ENCODE measurements at places on chromosomes 13 and 19.

DNA sequence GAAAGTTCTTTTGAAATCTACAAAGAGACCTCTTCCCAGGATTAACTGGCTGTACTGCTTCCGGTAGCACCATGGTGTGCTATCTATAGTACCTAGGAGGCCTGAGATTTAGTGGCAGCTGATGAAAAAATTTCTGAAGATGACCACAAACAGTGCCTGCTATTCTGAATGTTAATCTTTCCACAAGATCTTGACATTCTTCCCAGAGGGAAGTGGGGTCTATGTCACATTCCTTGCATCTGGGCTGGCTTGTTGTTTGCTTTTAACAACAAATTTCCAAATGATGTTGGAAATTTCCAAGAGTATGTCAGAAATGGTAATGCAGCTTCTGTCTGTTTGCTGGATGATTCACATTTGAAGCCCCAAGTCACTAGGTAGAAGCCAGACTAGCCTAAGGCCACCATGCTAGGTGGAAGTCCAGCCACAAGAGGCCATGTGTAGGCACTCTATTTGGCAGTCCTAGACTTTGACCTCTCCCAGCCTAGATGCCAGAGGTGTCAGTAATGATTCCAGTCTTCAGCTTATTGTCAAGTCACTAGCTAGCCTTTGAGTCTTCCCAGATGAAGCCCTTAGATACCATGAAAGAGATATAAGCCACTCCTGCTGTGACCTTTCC, 22.1 kb downstream of the SPART start:
- DNase-seq: no peak

- no peak for DNase-seq
Measured at GRCh38 chr13:67877031-67877430, 646.9 kb upstream of the PCDH9 start.

GRCh38 chr19:48897181-48897580, 1.4 kb downstream of the TULP2 start:
- DNase-seq: no peak

- DNase-seq: no peak
Measured at GRCh38 chr19:41321600-41322270, 11.8 kb downstream of the CCDC97 start.

GRCh38 chr13:101092985-101093384, 323.3 kb downstream of the NALCN start:
- DNase-seq: no peak

GRCh38 chr13:41193919-41194824, at the start of gene KBTBD7:
KBTBD7 (minus strand) TSS chr13:41194569; CDS start chr13:41194257, 312 bp downstream.
- DNase-seq: peak; percentile 93

DNA sequence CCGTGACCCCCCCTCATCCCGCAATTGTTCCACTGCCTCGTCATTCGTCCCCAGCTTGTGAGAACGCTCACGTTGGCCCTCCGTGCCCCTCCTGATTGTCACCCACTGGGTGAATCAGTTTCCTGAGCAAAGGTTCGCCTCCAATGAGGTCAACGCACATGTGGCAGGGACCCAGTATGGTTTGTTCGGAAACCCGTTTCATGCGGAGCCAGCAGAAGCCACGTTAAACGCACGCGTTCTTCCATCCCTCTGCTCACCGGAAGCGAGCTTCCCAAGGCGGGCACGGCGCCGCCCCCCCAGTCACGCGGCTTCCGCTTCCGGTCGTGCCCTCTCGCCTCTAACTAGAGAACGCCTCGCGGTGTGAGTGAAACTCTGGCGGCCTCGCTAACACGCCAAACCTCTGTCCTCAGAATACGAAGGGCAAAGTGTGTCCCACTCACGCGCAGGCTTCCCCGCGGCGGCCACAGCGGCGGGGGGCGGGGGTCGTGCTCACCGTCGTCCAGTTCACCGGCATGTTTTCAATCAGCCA, 18.0 kb upstream of the CFAP97D2 start:
- DNase-seq: no peak

GRCh38 chr13:48154671-48155070, 59.8 kb upstream of the MED4 start:
- no peak for DNase-seq

DNA sequence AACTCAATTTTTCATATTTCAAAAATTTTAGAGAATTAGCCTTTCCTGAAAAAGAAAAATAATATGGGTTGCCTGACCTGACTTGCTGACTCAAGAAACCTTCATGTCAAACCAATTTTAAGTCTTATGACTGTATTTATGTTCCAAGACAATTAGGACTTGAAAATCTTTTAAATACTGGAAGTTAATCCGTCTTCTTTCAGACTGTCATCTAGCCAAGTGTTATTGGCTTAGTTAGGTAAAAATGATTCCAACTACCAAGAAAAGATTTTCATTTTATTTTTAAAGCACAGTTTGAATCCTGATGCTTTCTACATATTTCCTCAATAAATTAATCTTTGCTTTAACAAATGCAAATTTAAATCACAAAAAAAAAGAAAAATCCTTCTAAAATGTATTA, 337.6 kb downstream of the SLITRK6 start:
- DNase-seq: no peak

DNA sequence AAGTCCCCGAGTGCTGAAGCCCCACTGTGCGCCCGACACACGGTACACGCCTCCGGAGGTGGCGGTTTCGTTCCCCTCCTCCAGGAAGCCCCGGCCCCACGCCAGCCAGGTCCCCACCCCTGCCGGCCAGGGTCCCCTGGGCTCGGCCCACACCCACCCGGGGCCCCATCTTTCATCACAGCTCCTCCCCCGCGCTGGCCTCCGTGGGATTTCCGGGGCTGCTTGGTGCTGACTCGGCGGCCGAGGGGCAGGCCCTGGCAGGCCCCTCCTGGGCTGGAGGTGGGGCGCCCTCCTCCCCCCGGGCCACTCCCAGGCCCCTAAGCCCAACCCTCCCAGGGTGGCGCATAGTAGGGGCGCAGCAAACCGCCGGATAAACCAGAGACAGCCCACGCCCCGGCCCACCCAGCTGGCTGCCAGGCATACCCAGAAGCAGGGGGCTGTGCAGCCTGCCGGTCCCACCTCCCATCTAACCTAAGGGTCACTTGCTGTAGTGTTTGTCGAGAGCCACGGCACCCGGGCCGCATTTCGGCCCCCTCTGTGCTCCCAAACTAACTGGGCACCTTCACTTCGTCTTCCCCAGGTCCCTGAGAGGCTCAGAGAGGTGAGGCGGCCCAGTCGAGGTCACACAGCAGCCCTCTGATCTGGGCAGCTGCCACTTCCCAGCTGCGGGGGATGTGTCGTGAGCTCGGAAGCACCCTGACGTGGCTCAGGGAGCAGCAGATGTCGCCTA, 6.6 kb downstream of the ZBTB7A start:
- peak; percentile 66 for DNase-seq

- no peak for DNase-seq
Measured at GRCh38 chr13:27599845-27600553, 20.3 kb downstream of the LNX2 start.

DNA sequence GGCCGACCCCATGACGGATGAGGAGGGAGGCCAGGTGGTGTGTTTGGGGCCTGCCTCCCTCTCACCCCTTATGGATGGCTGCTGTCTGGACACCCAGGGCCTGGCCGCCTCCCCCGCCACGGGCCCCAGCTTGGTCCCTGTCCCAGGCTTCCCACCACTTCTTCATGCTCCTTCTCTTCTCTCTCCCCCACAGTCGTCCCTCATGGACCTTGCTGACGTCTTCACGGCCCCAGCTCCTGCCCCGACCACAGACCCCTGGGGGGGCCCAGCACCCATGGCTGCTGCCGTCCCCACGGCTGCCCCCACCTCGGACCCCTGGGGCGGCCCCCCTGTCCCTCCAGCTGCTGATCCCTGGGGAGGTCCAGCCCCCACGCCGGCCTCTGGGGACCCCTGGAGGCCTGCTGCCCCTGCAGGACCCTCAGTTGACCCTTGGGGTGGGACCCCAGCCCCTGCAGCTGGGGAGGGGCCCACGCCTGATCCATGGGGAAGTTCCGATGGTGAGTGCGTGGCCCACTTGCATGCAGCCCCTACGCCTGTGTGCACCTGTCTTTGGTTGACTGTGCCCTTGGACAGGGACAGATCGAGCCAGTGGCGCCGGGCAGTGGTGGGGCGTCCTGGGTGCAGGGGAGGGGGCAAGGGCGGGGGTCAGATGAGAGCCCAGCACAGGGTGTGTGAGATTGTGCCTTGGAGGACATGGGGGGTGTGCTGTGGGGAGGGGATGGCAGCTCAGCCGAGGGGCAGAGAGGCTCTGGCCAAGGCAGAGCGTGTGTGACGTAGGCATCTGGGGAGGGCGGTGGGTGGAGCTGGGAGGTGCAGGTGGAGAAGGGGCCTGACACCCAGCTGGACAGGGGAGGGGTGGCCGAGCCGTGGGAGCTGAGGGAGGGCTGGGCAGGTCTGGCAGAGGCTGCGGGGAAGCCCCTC, 16.8 kb downstream of the EPN1 start:
- DNase-seq: no peak
